Stimulated activated CD4-positive, alpha-beta T cell treated with anti-CD3 and anti-CD28 coated beads, Interleukin-1b, Interleukin-23, amount 100 ng/mL, for 1 hour (primary cell): ENCODE measurements at places on chromosomes 4 and X.

- DNase-seq = no peak
These were observed 69.6 kb upstream of the NDP start for GRCh38 chrX:44042751-44043150.

DNA sequence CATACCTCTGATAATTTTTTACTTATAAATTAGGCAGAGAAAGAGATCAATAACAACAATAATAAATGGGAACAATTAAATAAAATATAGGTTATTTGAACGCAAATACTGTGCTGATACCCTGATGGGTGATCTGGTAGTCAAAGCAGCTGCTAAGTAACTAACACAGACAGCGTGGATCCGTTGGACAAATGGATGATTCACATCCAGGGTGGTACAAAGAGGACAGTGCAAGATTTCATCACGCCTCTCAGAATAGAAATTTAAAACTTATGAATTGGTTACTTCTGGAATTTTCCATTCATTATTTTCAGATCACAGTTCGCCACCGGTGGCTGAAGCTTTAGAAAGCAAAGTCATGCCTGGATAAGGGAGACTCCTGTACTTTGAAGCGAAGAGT is 1066.0 kb upstream of the ADGRL3 start:
- no peak for DNase-seq

- no peak for DNase-seq
These were observed 10.7 kb downstream of the TIMM8A start for GRCh38 chrX:101337776-101338271.

GRCh38 chr4:151641167-151641566 is 119.6 kb downstream of the GATB start:
- no peak for DNase-seq

GRCh38 chrX:38438321-38438720 is 85.9 kb downstream of the OTC start:
- no peak for DNase-seq

- DNase-seq = no peak
These were observed 144.1 kb downstream of the FRYL start for GRCh38 chr4:48635980-48636379.

GRCh38 chrX:16258882-16259281 is 91.6 kb downstream of the MAGEB17 start:
- DNase-seq = no peak

DNA sequence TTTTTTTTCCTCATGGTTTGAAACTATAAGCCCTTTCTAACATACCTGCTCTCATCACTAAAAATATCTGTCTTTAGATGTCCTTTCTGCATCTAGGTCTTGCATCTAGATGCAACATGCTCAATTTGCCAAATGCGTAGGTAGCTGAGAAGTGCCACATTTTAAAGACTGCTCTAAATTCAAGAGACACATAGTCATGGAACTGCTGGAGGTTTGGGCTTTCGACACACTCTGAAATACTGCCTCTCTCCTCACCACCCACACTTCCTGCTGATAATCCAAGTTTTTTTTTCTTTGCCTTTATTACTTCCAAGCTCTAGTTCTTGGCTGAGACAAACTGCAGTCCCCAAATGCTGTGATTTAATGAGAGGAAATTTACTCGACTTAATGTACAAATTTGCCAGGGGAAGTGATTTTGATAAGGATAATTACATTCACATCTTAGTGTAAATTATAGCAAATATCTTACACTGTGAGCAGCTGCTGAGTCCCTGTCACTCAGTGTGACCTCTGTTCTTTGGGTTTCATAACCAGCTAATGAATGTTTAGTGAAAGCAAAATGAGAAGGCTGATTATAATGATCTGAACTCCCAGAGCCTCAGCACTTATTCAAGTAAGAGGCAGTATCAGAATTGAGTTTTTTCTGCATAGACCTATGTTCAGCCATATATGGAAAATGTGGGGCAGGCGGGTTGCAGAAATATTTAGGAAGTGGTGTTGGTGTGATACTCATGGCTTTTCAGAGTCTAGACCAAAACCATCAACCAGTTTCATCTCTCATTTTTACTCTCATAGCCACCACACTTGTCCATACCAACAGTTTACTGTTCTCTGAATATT is 31.3 kb downstream of the DRD5 start:
- DNase-seq = no peak

DNA sequence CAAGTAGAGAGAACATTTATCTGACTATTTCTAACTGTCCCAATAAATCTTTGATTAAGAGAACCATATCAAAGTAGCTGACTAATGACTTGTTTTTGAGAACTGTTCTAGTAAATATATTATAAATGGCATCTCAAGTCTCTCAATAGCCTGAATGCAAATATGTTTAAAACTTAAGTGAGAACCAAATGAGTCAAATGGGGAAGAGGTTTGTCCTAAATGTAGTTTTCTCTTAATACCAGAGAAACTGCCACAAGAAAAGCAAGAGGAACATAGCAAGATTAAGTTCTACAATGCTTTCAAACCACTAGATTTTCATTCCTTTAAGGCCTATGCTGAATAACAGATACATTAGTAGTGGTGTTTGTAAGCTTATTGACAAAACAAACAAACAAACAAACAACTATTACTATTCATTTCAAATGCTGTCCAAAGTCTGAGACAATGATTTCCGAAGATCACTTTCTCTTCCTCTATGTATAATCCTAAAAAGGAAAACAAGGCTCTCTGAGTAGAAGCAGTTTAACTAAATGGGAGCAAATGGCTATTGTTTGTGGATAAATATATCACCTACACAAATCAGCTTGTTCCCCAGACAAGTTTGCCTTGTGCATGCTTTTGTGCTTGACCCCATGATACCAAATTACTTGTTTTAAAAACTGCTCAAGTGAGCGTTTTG is 408.4 kb upstream of the EMCN start:
- no peak for DNase-seq

GRCh38 chrX:136452614-136453013 is 35.1 kb upstream of the BRS3 start:
- DNase-seq = no peak

DNA sequence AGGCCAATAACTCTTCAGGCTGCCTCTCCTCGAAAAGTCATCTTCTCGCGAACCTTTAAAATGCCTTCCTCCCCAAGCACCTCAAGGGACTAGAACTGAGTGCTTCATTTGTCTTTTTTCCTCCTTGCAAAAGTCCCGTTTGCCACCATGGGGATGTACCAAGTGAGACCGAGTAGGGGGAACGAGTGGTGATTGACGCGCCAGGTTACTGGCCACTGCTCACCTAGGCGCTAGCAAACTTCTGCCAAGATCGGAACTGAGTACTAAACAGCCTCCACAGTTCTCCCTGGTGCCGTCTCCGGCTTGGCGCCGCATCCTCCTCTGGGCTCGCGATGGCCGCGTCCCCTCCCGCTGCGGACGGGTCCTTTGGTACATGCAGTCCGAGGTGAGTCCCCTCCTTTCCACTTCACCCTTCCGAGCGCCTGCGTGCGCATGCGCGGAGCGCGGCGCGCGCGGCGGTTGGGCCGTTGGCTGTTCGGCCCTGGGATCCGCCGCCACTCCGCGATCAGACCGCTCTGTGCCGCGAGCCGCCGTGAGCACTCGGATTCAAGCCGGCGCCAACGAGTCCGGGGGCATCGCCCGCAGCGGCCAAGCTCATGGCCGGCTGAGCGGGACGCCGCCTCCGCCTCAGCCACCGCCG is at the start of gene CDK16:
TSS of gene CDK16 (plus strand) at position 402 of the 640 bp plus-strand sequence. CDS start 4,877 bp downstream, outside the sequence.
- DNase-seq = peak; percentile 36

GRCh38 chr4:86416081-86416480 is 56.2 kb upstream of the MAPK10 start:
- DNase-seq = no peak

- no peak for DNase-seq
These were observed 127.4 kb downstream of the GRIA3 start for GRCh38 chrX:123311486-123311885.

- DNase-seq = peak; percentile 10
These were observed 608 bp downstream of the RAPGEF2 start for GRCh38 chr4:159103384-159103990.

DNA sequence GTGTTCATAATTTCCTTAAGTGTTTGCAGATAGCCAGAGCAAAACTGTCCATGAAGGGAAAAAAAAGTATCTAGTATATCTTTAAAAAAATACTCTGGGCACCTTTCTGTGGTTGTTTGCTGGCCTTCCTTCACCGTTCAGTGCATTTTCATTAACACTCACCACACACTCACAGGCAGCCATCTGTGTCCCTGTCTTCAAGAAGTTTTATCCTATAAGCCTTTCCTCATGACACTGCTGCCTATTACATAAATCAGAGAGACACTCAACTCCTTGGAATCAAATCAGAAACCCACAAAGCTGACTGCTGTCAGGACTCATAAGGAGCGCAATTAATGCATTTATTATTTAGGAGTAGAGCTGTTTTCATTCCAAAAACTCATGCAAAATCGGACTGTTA is 1720.2 kb downstream of the PCDH7 start:
- no peak for DNase-seq

GRCh38 chr4:151712777-151713176 is 48.0 kb downstream of the GATB start:
- no peak for DNase-seq

GRCh38 chr4:121255986-121256750 is 92.0 kb upstream of the TNIP3 start:
- DNase-seq = no peak

- peak; percentile 59 for DNase-seq
These were observed 11.2 kb upstream of the CCNQ start for GRCh38 chrX:153609917-153610835.

- DNase-seq = no peak
These were observed 80.9 kb downstream of the PRDM5 start for GRCh38 chr4:120841580-120841979.

- DNase-seq = no peak
These were observed 137.2 kb upstream of the WDR1 start for GRCh38 chr4:10253765-10254164.
